Retinal pigment epithelial cell (primary cell): ENCODE measurements at places on chromosomes 16 and 17.

GRCh38 chr17:18163547-18163946 is 20.1 kb upstream of the ALKBH5 start:
- DNase-seq = no peak

DNA sequence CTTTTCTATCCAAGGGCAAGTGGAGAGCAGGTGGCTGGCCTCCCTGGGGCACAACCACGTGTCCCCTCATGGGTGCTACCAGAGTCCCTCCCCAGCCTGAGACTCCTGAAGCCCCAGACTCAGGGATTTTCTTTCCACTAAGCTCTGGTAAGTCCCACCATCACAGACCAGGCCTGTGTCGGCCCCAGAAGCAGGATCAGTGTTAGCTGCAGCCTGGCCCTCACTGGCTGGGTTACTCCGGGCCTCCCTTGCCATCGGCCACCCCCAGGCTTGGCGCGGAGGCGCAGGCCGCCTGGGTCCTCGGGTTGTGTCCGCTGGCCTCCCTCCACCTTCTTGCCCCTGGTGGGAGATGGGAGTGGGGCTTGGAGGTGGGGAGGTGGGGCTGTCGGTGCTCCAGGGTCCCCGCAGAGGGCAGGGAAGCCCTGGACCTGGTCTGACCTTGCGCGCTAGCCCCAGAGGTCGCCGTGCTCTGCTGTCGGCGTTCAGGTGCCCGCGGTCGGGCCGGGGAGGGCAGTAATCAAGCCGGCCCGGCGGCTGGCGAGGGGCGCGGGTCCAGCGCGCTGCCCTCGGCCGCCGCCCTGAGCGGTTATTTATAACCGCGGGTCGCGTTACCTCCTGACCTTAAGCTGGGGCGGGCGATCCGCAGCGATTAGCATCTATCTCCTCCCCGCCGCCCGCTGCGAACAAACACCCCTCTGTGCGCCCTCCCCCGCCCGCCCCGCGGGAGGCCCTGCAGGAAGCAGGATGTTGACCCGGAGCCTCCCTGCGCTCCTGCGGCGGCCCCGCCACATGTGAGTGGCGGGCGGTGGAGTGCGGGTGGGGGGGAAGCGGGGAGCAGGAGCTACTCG is 78.1 kb upstream of the TOB1 start:
- no peak for DNase-seq

GRCh38 chr17:46182961-46183360 is 10.3 kb downstream of the KANSL1 start:
- no peak for DNase-seq

GRCh38 chr16:57084996-57085395 is 7.4 kb upstream of the CPNE2 start:
- DNase-seq = no peak

DNA sequence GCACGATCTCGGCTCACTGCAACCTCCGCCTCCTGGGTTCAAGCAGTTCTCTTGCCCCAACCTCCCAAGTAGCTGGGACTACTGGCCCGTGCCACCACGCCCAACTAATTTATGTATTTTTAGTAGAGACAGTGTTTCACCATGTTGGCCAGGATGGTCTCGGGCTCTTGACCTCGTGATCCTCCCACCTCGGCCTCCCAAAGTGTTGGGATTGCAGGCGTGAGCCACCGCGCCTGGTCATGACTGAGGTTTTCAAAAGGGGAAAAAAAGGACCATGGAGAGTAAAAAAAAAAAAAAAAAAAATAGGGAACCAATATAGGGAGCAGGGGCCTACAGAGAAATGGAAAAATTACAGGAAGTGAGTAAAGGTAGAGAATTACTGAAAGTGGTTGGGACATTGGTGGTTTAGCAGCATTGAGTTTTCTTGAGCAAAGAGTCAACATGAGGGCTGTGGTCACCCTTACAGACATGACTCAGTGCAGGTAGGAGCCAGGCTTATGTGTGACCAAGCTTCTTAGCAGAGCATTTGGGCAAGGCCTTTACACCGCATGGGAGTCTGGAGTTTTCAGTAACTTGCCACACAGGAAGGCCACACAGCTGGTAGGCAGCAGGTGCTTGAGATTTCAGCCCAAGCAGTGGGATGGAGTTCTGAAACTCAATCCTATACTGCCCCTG is 447.3 kb downstream of the HS3ST3B1 start:
- no peak for DNase-seq

- no peak for DNase-seq
Observed at GRCh38 chr17:4241535-4241934, 22.2 kb downstream of the ANKFY1 start.

DNA sequence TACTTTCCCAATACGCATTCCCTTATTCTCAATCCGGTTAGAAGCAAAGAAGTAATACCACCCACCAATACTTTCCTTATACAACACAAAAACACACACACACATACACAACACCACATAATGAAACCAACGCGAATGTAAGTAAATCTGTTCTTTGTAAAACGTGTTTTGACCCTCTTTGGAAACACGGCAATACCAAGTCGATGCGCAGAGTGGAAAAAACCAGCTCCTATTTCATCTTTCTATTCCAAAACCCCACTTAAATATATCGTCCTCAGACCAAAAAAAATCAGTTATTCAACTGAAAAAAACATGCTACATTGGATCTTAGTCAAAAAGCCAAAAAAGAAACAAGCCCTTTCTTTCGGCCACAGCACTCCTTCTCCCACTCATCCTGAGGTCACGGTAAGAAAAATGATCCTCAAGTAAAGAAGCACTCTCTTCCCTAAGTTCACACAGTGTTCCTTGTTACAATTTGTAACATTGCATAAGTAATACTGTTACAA is 31.0 kb upstream of the ARL4D start:
- peak; percentile 67 for DNase-seq

DNA sequence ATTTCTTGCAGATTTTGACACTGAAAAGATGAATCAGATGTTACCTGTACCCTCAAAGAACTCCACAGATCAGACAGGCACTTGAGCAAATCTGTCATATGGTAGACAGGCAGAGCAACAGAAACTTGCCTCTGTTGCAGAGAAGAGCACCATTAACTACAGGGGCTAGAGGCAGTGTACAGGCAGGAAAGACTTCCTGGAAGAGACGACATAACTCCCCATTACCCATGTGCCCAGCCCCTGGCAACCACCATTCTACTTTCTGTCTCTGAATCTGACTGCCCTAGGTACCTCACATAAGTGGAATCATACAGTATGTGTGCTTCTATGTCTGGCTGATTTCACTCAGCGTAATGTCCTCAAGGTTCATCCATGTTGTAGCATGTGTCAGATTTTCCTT is 15.5 kb downstream of the GFOD2 start:
- no peak for DNase-seq

DNA sequence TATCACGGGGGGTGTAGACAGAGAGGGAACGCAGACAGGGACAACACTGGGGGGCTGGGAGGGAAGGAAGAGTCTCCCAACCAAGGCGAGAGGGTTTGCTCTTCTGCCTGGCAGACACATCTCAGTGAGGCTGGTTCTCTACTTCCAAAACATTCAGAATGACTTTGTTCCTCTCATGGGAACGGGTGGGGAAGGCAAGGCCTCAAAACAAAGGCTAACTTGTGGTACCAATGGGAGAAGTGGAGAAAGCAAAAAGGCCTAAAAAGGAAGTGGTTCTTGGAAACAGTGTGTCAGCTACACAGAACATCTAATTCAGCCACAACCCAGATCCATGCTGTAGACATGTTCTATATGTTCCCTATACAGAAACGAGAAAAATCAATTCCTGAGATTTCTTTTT is 7.5 kb downstream of the FLOT2 start:
- DNase-seq = no peak

DNA sequence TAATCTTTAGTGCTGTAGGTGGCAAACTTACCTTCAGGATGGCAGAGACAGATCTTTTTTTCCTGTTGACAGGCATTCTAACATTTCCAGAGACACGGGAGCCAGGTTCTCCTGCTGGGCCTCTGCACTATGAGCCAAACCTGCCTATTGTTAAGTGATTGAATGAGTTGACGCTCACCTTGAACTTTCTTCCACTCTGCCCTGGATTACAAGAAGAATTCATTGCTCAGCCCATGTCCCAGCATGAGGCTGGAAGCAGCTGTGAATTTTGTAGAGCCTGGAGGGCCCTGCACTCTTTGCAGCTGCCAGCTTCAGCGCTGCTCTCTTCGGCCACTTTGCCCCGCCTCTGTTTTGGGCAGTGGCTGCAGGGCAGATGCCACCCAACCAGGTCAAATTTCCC is 9.4 kb upstream of the SLC7A5 start:
- DNase-seq = no peak

GRCh38 chr16:57590654-57591085 is 37.8 kb upstream of the ADGRG1 start:
- no peak for DNase-seq

- DNase-seq = no peak
Observed at GRCh38 chr16:72064361-72064894, 1.4 kb downstream of the HPR start.

- no peak for DNase-seq
Observed at GRCh38 chr16:89506791-89507191, 1.4 kb upstream of the SPG7 start.

- DNase-seq = no peak
Observed at GRCh38 chr17:45155029-45155428, 6.6 kb upstream of the HEXIM2 start.

DNA sequence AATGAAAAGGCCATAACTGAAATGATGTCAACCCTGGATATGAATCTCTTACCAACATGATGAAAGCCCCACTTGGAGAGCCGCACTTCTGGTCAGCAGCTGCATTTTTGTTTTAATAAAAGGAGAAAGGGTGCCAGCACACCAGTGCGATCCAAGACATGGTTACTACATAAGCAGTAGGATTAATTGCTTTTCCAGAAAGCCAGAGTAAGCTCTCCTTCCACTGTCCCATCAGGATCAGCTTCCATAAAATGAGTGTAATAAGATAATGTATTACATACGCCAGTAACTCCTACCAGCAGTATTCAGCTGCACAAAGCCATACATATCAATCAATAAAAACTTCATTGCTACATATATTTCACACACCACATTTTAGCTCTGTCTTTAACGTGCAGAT is 26.3 kb upstream of the NACA2 start:
- no peak for DNase-seq

GRCh38 chr17:72236980-72237633 is 116.3 kb downstream of the SOX9 start:
- no peak for DNase-seq

DNA sequence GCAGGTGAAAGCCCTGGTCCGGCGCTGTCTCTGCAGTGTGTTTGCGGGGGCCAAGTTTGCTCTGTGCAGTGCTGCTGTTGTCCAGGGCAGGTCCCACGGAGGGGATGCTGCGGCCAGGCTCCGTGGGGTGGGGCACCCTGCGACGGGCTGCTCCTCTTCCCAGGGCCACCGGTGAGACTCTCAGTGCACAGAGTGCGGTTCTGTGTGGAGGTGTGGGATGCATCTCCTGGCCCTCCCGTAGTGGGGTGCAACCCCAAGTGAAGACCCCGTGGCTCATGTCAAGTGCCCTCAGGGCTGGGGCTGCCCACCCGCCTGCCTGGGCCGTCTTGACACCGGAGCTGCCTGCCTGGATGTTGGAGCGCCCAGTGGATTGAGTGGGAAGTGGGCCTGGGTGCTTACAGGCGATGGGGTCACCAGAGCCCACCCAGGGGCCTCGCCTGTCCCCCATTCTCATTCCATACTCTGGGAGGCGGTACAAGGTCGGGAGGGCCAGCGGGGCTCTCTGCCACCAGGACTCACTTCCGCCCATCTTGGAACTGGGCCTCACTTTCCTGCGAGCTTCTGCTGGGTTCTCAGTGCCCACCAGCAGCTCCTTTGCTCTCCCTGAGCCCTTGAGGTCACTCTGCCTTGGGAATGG is 119.9 kb downstream of the BANP start:
- DNase-seq = no peak

GRCh38 chr16:7714775-7715174 is 382.1 kb downstream of the RBFOX1 start:
- DNase-seq = no peak

DNA sequence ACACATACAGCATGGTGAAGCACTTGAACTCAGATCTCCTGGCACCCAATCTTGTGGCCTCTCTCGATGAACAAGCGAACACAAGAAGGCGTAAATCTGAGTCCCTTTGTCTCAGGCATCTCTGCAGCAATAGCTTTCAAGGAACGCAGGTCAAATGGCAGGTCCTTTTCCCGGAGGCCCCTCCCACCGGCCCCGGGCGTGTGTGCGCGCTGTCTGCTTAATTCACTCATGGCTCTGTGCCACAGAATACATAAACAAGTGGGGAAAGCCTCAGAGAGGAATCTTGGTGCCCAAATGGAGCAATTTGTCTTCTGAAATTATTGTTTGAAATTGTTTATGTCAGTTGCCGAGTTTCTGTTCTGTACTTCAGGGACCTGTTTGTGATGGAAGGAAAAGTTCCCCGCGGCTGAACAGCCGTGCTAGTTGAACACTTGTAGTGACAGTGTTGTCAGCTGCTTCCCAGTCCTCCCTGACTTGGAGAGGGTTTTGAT is 14.8 kb downstream of the MYOCD start:
- no peak for DNase-seq

GRCh38 chr16:81175325-81175891 is 63.1 kb upstream of the BCO1 start:
- no peak for DNase-seq

DNA sequence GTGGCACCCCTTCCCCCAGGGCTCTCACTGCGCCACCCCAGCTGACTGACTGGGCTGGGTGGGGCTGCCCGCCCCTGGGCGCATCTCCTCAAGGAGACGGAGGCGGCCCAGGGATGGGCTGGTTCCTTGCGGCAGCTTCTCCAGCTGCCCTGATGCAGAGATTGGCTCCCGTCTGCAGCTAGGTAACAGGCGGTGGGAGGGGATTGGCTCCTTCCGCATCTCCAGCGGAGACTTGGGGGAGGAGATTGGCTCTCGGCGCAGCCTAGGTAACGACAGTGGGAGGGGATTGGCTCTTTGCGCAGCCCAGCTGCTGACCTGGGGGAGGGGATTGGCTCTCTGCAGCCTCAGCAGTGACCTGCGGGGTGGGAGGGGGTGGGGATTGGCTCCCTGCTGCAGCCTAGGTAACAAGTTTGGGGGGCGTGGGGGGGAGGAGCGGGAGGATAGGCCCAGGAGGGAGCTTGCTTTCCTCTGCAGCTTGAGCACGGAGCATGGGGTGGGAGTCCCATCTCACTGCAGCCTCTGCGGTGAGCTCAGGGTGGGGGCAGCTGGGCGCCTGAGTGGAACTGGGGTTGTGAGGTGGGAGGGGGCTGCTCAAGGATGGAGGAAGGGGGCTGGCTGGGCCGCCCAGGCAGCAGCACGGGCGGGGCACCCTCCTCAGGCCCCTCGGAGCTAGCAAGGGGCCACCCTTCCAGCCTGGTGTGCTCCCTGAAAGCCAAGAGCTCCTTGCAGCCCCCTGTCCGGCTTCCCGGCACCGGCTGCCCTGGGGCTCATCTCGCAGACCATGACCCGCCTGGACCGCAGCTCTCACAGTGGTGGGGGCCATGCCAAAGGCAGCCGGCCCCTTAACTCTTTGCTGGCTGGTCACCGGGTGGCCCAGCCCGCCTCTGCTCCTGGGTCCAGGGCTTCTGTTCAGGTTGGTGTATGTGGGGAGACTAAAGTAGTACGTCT is 6.4 kb downstream of the NFE2L1 start:
- DNase-seq = peak; percentile 93

- DNase-seq = no peak
Observed at GRCh38 chr17:15944759-15945526, at the start of gene ADORA2B. ADORA2B (plus strand) TSS chr17:15945130; CDS start chr17:15945249, 119 bp downstream.

- no peak for DNase-seq
Observed at GRCh38 chr16:51719376-51719775, 568.3 kb upstream of the SALL1 start.

- no peak for DNase-seq
Observed at GRCh38 chr16:87535855-87536794, 43.3 kb upstream of the ZCCHC14 start.
